ENCODE measurements at places on chromosomes 5 and 9.
A peak's percentile ranks its signal among the peaks of the same experiment; 100 is the strongest.

GRCh38 chr5:53892224-53892623 is 331.8 kb downstream of the NDUFS4 start:
- no peak for DNase-seq

- DNase-seq: no peak
Measured at GRCh38 chr5:157835041-157835440, 23.9 kb downstream of the CLINT1 start.

DNA sequence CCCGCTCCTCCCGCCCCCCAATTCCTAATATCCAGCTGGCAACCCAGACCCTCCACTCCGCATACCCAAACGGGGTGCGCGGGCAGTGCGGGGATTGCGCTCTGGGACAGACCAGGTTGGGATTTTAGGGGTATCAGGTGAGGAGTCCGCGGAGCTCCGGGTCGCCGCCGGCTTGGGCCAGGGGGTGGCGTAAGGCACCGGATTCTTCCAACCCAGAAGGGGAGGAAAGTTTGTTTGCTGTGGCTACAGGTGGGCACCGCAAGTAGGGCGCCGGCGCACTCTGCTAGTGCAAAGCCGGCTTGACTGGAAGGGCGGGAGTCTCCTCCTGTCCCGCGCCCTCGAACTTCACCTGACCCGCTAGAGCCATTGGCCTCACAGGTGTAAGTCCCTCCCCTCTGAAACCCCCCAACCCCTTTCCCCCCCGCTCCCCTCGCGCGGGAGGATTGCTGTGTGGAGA is 709 bp downstream of the IQGAP2 start:
- peak; percentile 58 for DNase-seq

GRCh38 chr9:97766092-97766491 is 69.0 kb upstream of the XPA start:
- DNase-seq: no peak

DNA sequence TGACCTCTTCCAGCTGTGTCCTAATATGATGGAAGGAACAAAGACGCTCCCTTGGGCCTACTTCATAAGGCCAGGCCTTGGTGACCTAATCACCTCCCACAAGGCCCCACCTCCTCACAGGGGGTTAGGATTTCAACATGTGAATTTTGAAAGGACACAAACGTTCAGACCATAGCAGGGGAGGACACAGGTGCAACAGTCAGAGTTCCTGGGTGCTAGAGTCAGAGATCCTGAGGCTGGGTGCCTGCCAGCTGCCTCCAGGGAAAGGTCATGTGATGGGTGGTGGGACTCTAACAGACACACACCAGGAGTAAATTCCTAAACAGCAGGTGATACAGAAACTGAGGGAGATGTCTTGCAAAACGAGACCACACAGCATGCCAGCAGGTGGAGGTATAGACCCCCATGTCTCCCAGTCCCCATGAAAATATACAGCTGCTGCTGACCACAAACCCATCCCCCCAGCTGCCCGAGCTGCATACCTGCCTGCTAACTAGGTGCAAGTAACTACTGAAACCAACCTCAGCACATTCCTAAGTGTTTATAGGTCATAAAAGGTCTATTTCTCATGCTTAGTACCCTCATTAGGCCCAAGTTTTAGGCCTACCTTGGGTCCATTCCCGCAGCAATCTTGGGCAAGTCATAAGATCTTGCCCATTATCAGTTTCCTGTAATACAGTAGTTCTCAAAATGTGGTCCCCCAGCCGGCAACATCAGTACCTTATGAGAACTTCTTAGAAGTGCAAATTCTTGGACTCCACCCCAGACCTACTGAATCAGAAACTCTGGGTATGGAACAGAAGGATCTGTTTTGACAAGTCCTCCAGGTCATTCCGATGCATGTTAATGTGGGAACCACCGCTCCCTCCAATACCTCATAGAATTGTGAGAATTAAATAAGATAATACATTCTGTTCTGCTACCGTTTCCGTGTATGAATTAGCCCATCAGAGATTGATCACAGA is 245.3 kb downstream of the ENC1 start:
- no peak for DNase-seq

- no peak for DNase-seq
Measured at GRCh38 chr9:27441741-27442070, 82.4 kb upstream of the IFNK start.

DNA sequence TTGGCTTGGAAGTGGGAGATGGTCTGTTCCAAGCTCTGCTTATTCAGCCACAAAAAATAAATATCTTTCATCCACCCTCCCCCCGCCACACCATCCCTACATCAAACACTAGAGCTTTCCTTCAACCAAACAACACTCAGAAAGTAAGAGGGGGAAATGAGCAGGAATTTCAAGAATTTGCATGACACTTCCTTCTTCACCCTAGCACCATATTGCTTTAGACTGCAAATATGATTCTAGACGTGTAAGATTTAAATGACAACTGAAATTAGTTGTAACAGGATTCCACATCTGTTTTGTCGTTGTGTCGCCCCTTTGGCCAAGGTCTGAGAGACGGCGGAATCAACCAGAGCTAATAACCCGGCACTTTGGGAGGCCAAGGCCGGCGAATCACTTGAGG is 88.5 kb downstream of the NDFIP1 start:
- no peak for DNase-seq

DNA sequence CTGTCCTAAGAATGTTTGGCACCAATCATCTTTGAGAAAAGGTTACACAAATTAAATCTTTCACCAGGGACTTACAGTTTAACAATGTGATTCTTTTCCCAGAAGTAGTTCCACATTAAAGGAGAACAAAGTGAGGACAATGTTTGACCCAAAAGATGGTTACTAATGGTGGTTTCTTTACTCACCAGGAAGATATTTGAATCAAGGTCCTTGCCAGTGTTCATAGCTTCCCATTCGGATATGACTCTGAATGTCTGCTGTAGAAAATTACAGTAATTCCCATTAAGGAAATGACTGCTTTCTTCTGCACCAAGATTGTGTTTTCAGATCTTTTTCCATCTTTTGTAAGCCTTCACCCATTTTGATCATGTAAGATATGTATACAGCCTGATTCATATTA is 114.6 kb upstream of the ADAMTSL1 start:
- DNase-seq: no peak

GRCh38 chr9:115234094-115234493 is 116.1 kb upstream of the TNC start:
- DNase-seq: no peak

- DNase-seq: no peak
Measured at GRCh38 chr9:110125207-110125751, 82.7 kb downstream of the C9orf152 start.

DNA sequence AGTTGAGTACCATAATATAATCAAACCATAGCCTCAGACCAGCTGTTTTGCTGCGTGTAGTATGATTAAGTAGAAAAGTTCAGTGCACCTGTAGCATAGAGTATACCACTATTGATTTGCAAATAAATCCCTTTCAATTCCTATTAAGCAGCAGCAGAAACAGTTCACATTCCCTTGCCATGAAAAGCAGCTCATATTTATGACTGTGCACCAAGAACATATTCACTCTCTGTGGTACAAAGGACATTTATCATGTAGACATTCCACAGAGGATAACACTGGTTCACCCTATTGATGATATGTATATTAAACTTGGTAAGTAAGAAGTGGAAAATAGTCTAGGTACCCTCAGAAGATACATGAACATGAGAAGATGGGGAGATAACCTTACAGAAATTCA is 1689.1 kb upstream of the CDH6 start:
- DNase-seq: no peak

- DNase-seq: no peak
Measured at GRCh38 chr5:83914662-83915418, 194.2 kb upstream of the HAPLN1 start.

GRCh38 chr5:38994324-38994927 is 79.8 kb downstream of the RICTOR start:
- no peak for DNase-seq

GRCh38 chr5:155147222-155147621 is 133.7 kb downstream of the KIF4B start:
- DNase-seq: no peak

DNA sequence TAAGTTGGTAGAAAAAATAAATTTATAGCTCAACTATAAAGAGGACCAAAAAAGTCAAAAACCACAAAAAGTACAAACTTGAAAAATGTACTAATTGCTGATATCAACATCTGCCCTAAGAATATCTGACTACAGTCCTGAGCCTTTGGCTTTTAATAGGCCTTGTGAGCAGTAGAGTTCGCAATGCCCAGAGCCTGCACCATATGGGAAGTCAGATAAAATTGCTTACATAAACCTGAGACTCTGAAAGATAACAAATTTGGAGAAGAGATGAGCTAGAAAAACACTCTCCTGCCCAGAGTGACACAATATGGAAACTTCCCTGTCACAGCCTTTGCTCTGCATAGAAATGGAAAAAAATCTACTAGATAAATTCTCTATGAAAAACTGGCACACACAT is 368.0 kb upstream of the GRIN3A start:
- no peak for DNase-seq
